Endothelial cell (in vitro differentiated cells): ENCODE measurements at places on chromosomes 6 and 20. TPM values are rescaled to one million over a fixed set of nuclear protein-coding genes. Genes with fewer than 3 reads are reported as not detected.

The SLC9A8 gene
- total RNA-seq = 10.5 TPM

The LINC00237 gene
- not detected for total RNA-seq

The CST7 gene
- total RNA-seq = not detected

The NEDD9 gene
- total RNA-seq = 3.2 TPM

The CFAP61 gene
- total RNA-seq = not detected

The ZNF165 gene
- total RNA-seq = 1.4 TPM

The CTSA gene
- total RNA-seq = 62.7 TPM

The MATN4 gene
- not detected for total RNA-seq

The HSPA12B gene
- total RNA-seq = 12.7 TPM

The LY6G6D gene
- not detected for total RNA-seq

The MMP24 gene
- 9.1 TPM for total RNA-seq

The TSPO2 gene
- total RNA-seq = not detected

The CENPQ gene
- total RNA-seq = 7.5 TPM

The CABLES2 gene
- total RNA-seq = 9.3 TPM

The VPS16 gene
- total RNA-seq = 43.3 TPM

The HLA-DOA gene
- total RNA-seq = 7.3 TPM

The ZGPAT gene
- 34.9 TPM for total RNA-seq

The PTK7 gene
- 208 TPM for total RNA-seq

The RPN2 gene
- 187 TPM for total RNA-seq

The BMP6 gene
- 0.97 TPM for total RNA-seq
